ENCODE measurements at places on chromosomes 7 and 10.

DNA sequence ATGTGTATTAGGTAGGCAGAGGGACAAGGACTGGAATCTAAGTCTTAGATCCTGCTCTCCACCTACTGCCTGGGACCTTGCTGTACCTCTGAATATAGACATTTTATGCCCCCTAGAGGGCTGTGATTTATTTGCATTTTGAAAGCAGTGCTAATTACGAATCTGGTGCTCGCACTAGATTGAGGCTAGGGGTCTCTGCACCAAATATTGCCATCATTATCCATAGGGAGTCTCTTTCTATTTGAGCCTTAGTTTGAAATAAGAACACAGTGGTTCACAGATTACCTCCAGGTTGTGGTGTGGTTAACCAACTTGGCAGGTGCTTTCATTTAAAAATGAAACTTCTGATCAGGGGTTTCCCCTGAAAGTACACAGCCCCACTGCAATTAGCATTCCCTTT is 41.8 kb downstream of the CNNM1 start:
- H3K4me3 ChIP-seq = no peak overlapping the region
- peak; percentile 12 for DNase-seq
- peaks cover 10% of the 10 kb centered on the region for H3K4me1 ChIP-seq
- peaks cover 78% of the 10 kb centered on the region for H3K27me3 ChIP-seq

GRCh38 chr10:123573236-123574108 is 92.7 kb upstream of the GPR26 start:
- no peaks in the 10 kb centered on the region for H3K36me3 ChIP-seq
- peak; percentile 26 for DNase-seq
- H3K27me3 ChIP-seq = peaks cover 33% of the 10 kb centered on the region
- no peak overlapping the region for H3K4me3 ChIP-seq
- H3K27ac ChIP-seq = no peak overlapping the region
- H3K4me1 ChIP-seq = no peaks in the 10 kb centered on the region

GRCh38 chr7:90165724-90166123 is 11.5 kb downstream of the STEAP1 start:
- H3K27me3 ChIP-seq = peaks cover 37% of the 10 kb centered on the region
- H3K36me3 ChIP-seq = no peaks in the 10 kb centered on the region
- no peaks in the 10 kb centered on the region for H3K4me1 ChIP-seq
- no peak overlapping the region for H3K4me3 ChIP-seq

DNA sequence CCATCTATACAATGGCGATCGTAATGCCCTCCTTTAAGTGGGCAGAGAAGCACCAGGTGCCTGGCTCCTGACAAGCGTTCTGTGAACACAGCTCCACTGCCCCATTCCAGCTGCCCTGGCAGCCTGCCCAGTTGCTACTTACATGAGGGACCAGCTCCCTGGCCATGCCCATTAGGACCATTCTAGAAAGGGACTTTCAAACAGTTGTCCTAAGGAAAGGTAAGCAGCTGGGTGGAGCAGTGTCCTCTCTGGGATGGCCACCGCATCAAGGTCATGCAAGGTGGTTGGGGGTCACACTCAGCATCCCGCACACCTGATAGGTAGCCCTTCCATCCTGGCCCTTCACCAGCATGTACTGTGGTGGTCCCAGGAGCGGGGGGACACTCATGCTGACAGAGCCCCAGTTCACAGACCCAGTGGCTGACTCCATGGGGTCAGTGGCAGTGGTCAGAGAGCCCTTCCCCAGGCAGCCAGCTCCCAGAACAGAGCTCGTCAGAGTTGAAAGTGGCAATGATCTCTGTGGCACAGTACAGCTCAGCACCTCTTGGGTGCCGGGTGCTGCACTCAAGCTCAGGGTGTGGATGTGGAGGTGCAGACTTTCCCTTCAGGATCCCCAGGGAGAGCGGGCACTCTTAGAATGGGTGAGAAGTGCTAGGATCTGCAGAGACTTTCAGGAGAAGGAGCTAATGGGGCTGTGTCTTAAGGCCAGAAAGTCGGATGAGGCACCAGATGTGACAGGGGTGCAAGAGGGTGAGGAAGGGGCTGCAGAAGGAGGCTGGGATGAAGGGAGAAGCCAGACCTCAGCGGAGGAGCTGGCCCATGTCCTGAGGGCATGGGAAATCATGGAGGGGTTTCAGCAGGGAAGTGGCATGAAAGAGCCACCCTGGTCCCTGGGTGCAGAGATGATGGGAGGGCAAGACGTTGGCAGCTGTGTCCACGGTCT is 10.9 kb downstream of the MMRN2 start:
- no peaks in the 10 kb centered on the region for H3K27me3 ChIP-seq
- no peak for DNase-seq
- H3K4me1 ChIP-seq = peaks cover 17% of the 10 kb centered on the region
- H3K4me3 ChIP-seq = no peak overlapping the region
- no peak overlapping the region for H3K27ac ChIP-seq

DNA sequence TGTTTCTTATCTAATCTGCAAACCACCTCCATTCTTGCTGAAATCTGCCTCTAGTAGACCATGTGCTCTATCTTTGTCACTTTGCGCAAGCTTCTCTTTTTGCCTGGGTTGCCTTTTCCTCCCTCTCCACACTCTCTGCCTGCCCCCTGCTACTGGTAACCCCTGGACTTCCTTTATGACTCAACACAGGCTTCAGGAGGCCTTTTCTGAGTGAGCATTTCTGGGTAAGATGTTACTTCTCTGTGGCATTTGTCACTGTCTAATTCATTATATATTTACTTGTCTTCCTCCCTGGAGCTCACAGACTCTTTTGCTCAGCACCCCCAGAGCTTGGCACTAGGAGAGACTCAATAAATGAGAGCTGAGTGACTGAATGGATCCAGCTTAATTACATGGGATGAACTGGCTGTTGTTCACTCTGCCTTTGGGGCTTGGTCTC is 8.4 kb downstream of the GOLGA7B start:
- peaks cover 2% of the 10 kb centered on the region for H3K36me3 ChIP-seq
- DNase-seq = peak; percentile 13
- H3K4me1 ChIP-seq = peaks cover 13% of the 10 kb centered on the region

DNA sequence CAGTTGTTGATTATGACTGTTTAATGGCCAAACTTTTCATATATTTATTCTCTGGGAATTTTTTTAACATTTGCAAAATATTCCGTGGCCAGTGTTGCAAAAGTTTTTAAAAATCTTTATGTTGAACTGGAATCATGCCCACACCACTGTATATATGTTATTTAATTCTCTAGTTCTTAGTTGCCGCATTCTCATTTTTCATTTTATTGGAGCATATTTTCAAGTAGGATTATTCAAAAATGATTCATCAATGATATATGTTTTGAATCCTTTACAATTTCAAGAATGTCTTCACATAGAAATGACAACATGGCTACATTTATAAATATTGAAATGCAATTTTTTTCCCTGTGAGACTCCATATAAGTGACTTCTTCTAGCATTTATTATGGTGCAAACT is 188.6 kb upstream of the LRRTM3 start:
- no peaks in the 10 kb centered on the region for H3K27me3 ChIP-seq
- H3K4me3 ChIP-seq = no peak overlapping the region
- no peaks in the 10 kb centered on the region for H3K4me1 ChIP-seq
- no peaks in the 10 kb centered on the region for H3K36me3 ChIP-seq
- DNase-seq = no peak

All from activated naive CD8-positive, alpha-beta T cell treated with anti-CD3 and anti-CD28 coated beads for 36 hours (primary cell).